Foreskin fibroblast (primary cell): ENCODE measurements at places on chromosomes 6 and 20.

- no peak for DNase-seq
These were observed 12.7 kb downstream of the FAM217A start for GRCh38 chr6:4066029-4066755.

- no peak for DNase-seq
These were observed 301.9 kb upstream of the TBX18 start for GRCh38 chr6:85066266-85066665.

- no peak for DNase-seq
These were observed 75.7 kb downstream of the PDSS2 start for GRCh38 chr6:107383705-107384104.

DNA sequence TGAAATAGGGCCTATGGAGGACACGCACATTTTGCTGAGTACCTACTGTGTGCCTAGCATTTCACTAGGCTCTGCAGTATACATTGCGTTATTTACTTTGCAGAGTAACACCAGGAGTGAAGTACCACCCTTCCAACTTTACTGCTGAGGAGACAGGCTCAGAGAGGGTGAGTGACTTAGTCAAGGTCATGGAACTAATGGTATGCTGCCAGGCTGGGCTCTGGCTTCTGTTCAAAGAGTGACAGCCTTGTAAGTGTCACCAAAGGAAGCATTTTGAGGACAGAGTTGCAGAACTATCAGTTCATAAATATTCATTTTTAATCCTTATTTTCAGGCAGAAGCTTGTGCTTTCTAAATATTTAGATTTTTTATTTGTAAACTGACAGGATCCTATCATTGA is 754.9 kb upstream of the CHD6 start:
- DNase-seq, result no peak

GRCh38 chr6:113560908-113561307 is 296.2 kb upstream of the MARCKS start:
- DNase-seq, result peak; percentile 68

DNA sequence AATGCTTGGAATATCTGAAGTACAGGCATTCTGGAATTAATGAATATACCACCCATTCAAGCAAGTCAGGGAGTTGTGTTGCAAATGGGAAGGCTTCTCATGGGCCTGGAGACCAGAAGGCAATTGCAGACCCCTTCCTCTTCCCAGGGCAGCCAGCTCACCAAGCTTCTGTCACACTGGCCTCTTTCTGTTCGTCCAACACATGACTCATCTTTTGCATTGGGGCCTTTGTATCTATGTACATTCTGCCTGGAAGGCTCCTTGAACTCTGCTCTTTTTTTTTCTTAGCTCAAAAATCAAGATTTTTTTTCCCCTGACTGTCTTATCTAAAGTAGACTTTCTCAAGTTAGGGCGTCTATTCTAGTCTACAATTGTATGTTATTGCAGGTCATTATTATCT is 132.9 kb upstream of the MYLIP start:
- peak; percentile 6 for DNase-seq

DNA sequence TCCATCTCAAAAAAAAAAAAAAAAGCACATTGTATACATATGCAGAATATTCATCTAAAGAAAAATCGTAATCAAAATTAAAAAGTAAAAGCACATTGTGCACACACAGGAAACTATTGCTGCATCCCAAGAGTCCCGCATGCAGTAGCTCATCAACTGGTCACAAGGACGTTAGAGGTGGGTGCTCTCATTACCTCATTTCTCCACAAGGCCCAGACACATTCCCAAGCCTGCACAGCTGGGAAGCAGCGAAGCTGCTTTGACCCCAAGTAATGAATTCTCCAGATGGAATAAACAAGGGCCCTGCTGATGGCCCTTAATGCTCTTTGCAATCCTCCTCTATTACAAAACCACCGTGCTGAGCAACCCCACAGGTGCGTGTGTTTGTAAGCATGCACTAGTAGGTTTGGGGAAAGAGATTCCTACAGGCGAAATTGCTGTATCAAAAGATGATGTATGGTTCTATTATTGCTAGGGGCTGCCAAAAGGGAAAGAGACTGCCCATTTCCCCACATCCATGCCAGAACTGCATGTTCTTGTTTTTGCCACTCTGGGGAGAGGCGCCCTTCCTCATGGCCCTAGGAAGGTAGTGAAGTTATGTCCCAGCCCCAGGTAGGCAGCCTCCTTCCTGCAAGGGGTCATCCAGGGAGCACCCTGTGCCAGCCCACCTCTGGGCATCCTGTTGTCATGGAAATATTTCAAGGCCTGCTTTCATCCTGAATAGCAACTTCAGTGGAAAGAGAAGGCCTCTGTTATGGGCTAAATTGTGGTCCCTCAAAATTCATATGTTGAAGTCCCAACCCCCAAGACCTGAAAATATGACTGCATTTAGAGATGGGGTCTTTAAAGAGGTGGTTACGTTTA is 34.6 kb upstream of the PTGIS start:
- peak; percentile 61 for DNase-seq

GRCh38 chr6:28945349-28945748 is 21.6 kb upstream of the TRIM27 start:
- DNase-seq, result no peak

DNA sequence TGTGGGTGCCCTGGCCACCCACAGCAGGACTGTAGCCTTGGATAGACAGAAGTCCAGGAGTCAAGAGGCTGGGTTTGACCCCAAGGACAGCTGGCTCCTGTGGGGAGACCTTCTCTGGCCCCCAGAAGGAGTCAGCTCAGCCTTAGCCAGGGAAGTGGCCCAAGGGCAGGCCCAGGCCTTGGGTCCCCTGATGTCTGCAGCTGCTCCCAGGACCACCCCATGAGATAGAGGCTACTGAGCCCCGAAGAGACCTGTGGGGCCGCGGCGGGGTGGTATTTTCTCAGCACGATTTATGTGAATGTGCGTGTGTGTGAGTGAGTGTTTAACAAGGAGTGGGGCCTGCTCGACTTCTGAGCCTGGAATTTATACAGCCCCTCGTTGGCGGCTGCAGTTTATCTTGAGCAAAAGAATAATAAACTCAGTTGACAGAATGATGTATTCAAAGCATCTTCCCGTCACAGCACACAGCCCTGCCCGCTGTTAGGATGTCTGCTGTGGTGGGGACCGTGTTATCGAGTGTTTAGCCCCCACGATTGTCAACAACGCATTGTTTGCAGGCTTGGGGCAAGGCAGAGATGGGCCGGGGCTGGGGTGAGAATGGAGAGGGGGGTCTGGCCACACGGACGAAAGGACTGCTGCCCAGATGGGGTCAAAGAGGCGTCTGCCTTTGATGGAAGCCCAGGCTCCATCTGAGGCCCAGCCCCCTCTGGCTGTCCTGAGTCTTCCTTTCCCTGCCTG is 163.3 kb downstream of the VEGFA start:
- no peak for DNase-seq

- no peak for DNase-seq
These were observed 486.1 kb downstream of the QKI start for GRCh38 chr6:163900570-163900969.

DNA sequence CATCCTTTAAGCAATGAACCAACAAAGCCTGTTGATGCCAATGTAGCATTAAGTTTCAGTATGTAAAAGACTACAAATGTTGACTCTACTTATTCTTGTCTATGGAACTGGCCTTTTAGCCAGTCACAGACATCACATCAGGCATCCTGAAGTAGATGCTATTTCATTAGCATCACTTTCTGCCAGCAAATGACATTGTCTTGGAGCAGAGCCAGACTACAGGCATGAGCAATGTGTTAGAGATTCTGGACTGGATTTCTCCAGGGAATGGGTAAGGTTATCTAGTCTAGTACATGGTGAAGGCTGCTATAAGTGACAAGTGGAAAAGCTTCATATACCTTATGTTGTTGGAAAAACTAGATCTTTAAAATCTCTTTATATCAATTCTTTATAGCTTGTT is 142.9 kb downstream of the ADGRB3 start:
- DNase-seq, result peak; percentile 69

- no peak for DNase-seq
These were observed 155.1 kb upstream of the SOX4 start for GRCh38 chr6:21438237-21438985.

DNA sequence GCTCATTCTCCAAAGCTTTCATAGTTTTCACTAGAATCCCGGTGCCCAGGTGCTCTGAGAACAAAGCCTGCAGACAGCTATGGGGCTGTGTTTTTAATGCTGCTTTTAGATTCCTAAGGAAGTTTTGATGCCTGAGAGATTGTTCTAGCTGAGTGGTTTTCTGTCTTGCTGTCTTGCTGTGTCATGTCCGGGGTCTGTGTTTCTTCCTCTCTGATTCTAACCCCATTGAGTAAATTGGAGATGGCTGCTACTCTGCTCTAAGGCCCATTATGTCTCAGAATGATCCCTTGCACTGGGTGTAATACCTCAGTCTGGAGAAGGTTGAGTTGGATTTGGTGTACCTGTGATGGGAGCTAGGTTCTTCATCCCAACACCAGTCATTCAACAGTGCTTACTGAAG is 63.4 kb downstream of the ARID1B start:
- DNase-seq, result no peak

DNA sequence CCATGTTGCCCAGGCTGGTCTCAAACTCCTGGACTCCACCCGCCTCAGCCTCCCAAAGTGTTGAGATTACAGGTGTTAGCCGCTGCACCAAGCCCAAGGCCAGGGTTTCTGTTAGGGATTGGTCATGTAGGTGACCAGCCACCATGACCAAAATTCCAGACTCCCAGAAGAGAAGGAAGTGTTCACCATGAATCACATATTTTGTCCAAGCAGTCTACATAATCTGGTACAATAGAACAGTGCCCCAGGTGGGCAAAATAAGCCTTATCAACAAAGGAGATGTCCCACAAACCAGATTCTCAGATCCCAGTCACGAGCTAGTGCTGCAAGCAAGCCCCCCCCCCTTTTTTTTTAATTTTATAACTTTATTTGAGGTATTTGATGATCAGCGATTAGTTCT is 20.0 kb downstream of the ZNF341 start:
- no peak for DNase-seq

- DNase-seq, result peak; percentile 14
These were observed 25.4 kb upstream of the CCN2 start for GRCh38 chr6:131976545-131977061.

DNA sequence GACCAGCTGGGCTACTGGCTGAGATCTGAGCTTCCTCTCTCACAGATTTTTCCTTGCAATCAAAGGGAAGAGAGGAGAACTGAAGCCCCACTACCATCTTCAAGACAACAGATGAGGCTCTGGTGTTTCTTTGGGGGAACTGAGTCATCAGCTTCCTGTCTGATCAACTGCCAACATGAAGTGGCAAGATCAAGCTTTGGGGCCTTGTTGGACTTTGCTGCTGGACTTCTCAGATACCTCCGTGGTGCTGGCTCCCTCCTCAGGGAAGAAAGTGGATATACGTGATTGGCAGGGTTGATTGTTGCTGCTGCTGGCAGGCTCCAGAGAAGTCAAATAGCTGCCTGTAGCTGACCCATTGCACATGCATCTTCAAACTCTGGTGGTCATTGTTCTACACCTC is 3.6 kb upstream of the TOX2 start:
- peak; percentile 78 for DNase-seq

DNA sequence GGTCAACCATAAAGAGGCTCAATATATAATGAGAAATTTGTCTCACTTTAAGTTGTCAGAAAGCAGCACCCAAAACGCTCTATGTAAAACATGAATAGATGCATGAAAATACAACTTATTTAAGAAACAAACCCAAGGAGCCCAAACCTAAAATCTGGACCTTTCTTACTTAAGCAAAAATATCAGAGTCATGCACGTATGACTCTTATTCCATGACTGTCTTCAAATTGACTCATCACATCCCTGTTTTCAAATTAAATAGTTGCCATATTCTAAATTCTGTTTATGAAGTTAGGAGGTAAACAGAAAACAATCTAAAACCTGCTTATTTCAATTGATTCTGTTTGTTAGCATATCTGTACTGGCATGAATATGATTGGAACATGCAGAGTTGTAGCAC is 42.1 kb downstream of the ANKRD6 start:
- DNase-seq, result no peak

DNA sequence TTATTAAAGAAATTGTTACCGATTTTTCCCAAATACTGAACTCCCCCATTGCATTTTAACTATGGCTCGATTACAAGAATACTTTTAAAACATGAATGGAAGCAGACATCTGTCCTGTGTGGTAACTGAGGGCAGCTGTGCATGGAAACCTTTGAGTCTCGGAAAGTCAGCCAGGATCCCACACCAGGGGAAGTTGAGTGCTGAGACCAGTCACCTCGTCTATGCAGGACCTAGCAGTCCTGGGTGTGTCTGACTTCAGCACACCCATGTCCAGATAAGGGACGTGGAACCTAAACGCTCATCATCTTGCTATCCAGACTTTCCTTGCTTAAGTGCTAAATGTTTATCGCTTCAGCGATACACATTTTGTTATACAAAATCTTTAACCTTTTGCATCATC is 6.1 kb downstream of the RIN2 start:
- no peak for DNase-seq

- no peak for DNase-seq
These were observed 49.9 kb downstream of the EZR start for GRCh38 chr6:158769234-158769770.

DNA sequence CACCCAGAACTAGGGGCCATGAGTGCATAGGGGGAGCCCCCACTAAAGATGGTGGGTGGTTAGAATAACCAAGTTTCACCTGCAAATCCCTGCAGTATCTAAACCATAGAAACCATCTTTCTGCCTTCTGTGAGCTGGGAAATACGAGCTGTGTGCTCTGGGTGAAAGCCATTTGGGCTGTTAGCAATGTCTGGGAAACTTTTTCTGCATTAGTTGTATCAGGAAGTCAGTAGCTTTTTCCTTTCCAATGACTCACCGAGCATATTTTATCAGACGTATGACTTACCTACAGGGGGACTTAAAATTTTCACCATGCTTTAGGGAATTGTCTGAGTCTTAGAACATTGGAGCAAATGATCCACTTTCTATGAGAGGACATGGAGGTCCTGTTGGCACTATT is 584.0 kb downstream of the QKI start:
- no peak for DNase-seq

GRCh38 chr20:35899064-35899463 is 55.2 kb downstream of the SCAND1 start:
- DNase-seq, result peak; percentile 12

DNA sequence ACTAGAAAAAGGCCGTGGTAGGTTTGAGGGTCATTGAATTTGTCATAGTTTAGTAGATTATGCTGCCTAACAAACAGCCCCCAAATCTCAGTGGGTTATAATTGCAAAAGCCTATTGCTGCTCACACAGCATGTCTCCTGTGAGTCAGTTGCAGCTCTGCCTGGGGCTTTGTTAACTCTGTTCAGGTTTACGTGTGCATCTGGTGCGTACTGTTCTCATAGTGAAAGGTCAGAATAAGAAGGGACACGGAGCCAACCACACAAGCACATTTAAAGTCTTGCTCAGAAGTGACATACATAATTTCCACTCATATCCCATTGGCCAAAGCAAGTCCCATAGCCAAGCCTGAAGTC is 48.1 kb upstream of the BMP2 start:
- no peak for DNase-seq

- no peak for DNase-seq
These were observed 155.4 kb downstream of the RFPL4B start for GRCh38 chr6:112502351-112503090.

- no peak for DNase-seq
These were observed 482.9 kb downstream of the PTPRT start for GRCh38 chr20:42706759-42707158.

DNA sequence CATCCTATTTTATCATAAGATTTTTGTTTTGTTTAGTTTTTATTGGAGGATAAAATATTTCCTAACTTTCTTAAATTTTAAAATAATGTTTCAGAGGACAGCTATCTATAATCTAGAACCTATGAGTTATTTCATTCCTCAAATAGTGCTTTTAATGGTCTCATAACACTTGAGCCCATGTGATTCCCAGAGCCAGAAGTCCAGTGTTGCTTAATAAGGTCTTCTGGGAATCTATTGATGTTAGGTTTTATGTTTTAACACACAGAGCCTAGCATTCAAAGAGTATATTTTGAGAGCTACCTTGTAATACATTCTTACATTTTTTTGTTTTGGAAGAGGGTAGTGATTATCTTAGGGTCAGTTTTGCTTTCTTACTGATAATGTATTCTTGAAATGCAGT is 200.2 kb downstream of the CENPW start:
- DNase-seq, result peak; percentile 4
